ENCODE measurements at places on chromosomes 1 and 21. TPM values are rescaled to one million over a fixed set of nuclear protein-coding genes. Genes with fewer than 3 reads are reported as not detected.

The FAM110D gene
- total RNA-seq = not detected

The MMEL1 gene
- 0.16 TPM for total RNA-seq

The FLG gene
- total RNA-seq = not detected

The TMIGD3 gene
- not detected for total RNA-seq

The NHLH1 gene
- total RNA-seq = not detected

The FCRL2 gene
- total RNA-seq = not detected

The HCRTR1 gene
- total RNA-seq = not detected

Measured in bronchial smooth muscle cell (primary cell).